ENCODE measurements at places on chromosomes 12 and 14.
A peak's percentile ranks its signal among the peaks of the same experiment; 100 is the strongest.

GRCh38 chr12:64610079-64610659, at the start of gene RASSF3:
TSS of gene RASSF3 (plus strand) at chr12:64610495. CDS start at chr12:64610633, 138 bp downstream.
- peak; percentile 89 for DNase-seq

- DNase-seq = no peak
Measured at GRCh38 chr14:69054030-69054429, 74.9 kb upstream of the ACTN1 start.

GRCh38 chr12:92229381-92229780, 83.7 kb upstream of the BTG1 start:
- DNase-seq = no peak

GRCh38 chr14:58737511-58737910, 99.7 kb downstream of the DACT1 start:
- no peak for DNase-seq

GRCh38 chr12:82359115-82359478, 768 bp downstream of the METTL25 start:
- no peak for DNase-seq

GRCh38 chr12:46516933-46517578, 144.5 kb upstream of the SLC38A2 start:
- DNase-seq = peak; percentile 61

Measured in GM13977 (cell line).